ENCODE measurements at places on chromosomes 3 and 15.

- DNase-seq: no peak
Observed at GRCh38 chr3:147404800-147405230, 1.5 kb downstream of the ZIC4 start.

- no peak for DNase-seq
Observed at GRCh38 chr3:183800243-183800863, 25.0 kb downstream of the MAP6D1 start.

DNA sequence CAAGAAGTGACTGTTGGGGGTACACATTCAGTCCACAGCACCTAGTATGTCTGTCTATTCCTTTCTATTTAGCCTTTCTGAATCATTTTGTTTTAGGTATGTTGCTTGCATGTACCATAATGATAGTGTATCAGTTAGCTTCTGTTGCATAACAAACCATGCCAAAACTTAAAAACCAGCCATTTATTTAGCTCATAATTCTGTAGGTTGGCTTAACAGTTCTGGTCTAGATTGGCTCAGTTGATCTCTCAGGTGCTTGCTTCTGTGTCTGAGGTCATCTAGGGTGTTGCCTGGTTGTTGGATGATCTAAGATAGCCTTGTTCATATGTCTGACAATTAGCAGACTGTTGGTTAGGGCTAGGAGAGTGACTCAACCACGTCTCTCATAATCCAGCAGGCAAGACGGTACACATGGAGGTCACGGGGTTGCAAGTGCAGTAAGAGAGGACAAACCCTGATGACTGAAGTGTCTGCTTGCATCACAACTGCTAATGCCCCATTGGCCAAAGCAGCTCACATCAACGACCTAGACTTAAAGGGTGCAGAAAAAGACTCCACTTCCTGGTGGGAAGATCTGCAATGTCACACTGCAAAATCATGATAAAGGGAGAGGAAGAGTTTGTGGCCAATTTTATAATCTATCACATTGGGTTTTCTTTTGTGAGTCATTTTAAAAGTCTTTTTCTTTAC, 6.8 kb upstream of the PDCD6IP start:
- DNase-seq: peak; percentile 98

GRCh38 chr3:192844486-192844765, 73.2 kb downstream of the MB21D2 start:
- no peak for DNase-seq

DNA sequence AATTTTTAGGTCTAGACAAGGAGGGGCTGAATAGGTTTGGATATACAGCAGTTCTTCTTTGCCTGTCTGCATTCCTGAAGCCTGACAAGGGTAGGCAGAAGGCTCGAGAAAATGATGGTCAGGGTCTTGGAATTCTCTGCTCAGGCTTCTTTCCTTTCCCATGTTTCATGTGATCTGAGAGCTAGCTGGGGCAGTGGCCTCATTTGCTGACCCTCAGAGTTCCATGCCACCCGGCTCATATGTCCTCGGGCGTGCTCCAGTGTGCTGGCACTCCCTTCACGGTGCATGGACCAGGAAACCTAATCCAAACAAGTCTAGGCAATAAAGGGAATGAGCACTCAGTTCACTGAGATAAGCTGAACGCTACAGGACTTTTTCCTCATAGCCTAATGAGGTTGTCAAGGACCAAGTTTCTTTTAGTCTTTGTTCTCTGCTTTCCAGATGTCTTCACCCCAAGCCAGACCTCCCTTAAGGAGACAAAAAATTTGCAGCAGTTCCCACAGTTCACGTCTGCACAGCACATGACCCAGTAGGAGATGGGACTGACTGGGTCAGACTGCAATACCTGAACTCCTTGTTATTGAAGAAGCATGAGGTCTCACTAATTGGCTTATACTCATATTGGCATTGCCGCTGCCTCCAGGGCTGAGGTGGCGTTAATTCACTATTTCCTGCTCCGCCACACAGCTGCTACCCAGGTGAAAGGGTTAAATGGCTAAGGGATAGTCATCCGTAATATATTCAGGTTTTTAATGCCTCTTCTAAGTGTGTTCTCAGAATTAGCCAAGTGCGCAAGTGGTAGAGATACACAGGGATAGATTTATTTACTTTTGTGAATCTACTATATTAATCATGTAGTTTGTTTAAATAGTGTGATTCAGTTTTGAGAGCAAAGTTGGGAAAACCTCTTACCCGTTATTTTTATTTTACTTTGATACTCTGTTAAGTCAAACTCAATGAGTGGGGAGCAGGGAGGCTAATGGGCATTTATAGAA, 15.3 kb upstream of the RTP4 start:
- peak; percentile 45 for DNase-seq

GRCh38 chr3:151296226-151296625, 17.9 kb upstream of the P2RY14 start:
- no peak for DNase-seq

- DNase-seq: no peak
Observed at GRCh38 chr3:123392368-123392767, 56.5 kb downstream of the ADCY5 start.

GRCh38 chr15:41309226-41309905, 23.0 kb downstream of the OIP5 start:
- DNase-seq: no peak

DNA sequence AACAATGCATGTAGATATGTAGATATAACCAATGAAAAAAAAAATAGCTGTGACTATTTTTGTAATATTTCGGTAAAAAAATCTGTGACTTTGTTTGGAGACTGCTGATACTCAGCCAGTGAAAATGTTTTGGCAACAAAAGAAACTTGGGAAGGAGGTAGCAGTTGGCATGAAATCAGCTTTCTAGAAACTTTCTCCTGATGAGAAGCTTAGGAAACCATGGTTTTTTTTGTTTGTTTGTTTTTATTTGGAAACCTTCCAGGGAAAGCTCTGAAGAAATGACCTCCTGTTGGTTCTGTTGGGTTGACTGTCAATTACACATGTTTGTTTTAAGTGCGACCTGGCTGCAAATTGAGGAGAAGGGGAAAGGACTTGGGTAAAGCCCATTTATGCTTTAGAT, 445.9 kb downstream of the UNC13C start:
- no peak for DNase-seq

DNA sequence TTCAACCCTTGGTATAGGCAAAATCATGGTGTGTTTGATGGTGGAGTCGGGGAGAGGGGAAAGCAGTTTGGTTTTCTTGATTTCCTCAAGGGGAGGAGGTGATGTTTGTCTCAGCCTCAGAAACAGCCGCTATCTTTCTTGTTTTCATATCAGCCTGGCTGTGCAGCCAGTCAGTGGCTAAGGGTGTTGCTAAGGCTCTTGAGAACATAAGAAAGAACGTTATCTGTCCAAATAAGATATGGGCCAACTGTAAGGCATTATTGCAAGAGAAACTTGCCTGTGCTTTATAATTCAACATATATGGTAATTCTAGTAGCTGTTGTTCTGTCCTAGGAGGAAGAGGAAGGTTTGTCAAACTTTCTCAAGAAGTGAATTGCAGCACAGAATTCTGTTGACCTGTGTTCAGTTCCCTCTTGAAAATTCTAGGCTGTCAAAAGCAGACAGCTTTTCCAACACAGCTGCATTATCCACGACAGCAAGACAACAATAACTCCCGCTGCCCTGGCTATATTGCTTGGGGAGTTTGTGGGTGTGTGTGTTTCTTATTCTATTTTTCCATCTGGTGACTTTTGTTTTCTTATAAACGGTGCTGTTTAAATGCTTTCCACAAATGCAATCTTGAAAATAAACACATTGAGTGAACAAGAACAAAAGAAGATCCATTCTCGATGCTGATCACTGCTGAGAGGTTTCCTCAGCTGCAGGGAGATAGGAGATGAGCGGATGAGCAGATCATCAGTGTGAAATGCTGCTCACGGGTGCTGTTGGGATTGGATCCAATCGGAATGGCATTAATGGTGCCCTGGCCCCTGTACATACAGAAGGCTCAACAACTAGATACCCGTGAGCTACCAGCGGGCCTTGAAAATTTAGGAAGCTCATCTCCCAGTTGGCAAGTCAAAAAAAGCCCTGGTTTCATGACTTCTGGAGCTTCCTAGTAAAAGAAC, 90.8 kb upstream of the TNFAIP8L3 start:
- DNase-seq: no peak

- DNase-seq: no peak
Observed at GRCh38 chr3:195999896-196000295, 82.0 kb downstream of the TFRC start.

DNA sequence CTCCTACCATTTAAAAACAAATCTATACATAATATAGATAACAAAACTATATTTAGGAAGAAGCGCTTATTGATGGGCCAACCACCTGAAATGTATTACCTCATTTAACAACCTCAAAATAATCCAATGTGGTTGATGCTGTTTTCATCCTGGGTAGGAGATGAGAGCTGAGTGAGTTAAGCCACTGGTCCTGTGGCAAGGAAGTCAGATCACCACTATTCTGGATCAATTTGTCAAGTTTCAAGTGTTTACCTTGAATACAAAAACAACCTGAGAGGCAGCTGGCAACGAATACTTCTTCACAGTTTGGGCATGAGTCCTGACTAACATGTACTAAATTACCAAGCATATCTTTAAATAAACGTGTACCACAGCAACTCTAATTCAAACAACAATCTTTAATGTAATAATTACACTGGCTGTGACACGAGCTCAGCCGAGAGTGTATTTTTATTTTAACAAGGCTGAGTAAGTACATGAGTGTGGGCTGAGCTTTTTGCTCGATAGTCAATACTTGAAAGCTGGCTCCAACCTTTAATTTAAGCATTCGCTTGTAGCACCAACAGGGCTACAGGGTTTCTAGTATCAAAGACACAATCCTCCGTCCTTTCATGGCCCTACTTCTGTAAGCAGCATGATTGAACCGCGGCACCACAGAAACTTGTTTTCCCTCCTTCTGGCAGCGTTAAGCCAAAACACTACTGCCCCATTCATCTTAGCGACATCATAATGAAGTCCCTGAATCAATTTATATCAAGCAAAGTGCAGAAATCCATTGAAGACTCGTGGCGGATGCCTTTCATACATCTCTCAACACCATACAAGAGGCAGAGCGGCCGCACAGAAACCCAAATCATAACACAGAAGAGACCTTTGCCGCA, 93.8 kb upstream of the ICE2 start:
- DNase-seq: no peak

GRCh38 chr3:69761896-69762767, 22.9 kb downstream of the MITF start:
- peak; percentile 34 for DNase-seq

GRCh38 chr3:77079988-77080610, 40.2 kb downstream of the ROBO2 start:
- DNase-seq: no peak

DNA sequence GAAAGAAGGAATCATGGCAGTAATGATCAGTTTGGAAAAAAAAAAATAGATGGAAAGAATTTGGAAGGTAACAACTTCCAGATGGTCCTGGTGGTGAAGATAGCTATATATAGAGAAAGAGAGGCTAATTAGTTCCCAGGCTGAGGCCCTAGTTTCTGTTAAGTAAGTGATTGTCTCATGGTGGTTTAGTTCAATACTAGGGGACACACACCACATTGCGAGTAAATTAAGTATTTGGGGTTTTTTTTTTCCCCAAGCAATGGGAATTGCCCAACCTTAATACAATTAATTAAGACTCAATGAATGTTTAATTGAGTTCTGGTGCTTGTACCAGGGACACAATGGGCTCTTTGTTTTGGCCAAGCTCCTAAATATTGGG, 143.8 kb upstream of the WNT5A start:
- no peak for DNase-seq

- DNase-seq: no peak
Observed at GRCh38 chr15:31304751-31305365, 21.8 kb upstream of the KLF13 start.

DNA sequence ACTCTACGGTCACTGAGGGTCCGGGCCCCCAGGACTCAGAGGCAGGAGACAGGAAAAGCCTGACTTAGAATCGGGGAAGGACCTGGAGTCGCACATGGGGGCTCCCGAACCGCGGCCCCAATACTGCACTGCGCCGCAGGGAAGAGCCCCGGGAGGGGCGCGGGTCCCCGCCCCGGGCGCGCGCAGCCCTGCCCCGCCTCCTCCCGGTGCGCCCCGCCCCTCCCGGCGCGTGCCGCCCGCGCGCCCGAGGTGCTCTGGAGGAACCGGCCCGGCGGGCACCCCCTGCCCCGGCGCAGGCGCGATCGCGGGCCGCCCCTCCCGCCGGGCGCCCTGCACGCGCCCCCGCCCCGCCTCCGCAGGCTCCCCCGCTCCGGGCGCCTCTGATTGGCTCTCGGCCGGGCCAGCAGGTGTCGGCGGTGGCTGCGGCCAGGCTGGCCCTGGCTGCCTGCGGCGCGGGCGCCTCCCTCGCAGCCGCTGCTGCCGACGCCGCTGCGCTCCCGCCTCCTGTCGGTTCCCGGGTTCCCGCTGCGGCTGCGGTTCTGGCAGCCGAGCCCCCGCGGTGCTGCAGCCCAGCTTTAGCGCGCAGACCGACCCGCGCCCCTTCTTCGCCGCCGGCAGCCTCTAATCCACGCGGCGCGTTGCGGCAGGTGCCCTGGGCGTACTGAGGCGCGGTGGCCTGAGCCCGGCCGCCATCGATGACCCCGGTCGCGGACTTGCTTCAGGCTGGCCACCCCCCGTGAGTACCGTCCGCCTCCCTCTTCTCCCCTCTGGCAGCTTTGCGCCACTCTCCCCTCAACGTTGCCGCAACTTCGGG, at the start of gene MYRIP:
MYRIP (plus strand) TSS at position 429 of the 814 bp plus-strand sequence. CDS start 91,208 bp downstream, outside the sequence.
- no peak for DNase-seq

- no peak for DNase-seq
Observed at GRCh38 chr3:188185717-188186251, 31.8 kb downstream of the LPP start.

GRCh38 chr3:69675786-69676530, 63.3 kb upstream of the MITF start:
- no peak for DNase-seq

GRCh38 chr3:115388166-115388565, 235.1 kb upstream of the GAP43 start:
- DNase-seq: no peak

GRCh38 chr3:38616111-38616510, 33.4 kb downstream of the SCN5A start:
- DNase-seq: no peak

- no peak for DNase-seq
Observed at GRCh38 chr15:25740383-25741255, 122.5 kb downstream of the ATP10A start.
